HFFc6 (cell line): ENCODE measurements at places on chromosomes 7 and 10. TPM values are rescaled to one million over a fixed set of nuclear protein-coding genes. Genes with fewer than 3 reads are reported as not detected.

LIPF gene
- not detected in 3 replicates for total RNA-seq

MEOX2 gene
- not detected in 3 replicates for total RNA-seq

- H3K4me3 ChIP-seq: no peak overlapping the region
- no peak for DNase-seq
- H3K4me1 ChIP-seq: no peaks in the 10 kb centered on the region
- no peaks in the 10 kb centered on the region for H3K36me3 ChIP-seq
Measured at GRCh38 chr7:69640216-69640615, 41.9 kb downstream of the AUTS2 start.

GRCh38 chr7:99557940-99558305, 519 bp upstream of the ZNF655 start:
- peaks cover 45% of the 10 kb centered on the region for H3K4me1 ChIP-seq
- H3K27ac ChIP-seq: peak overlapping the region; percentile 96
- peaks cover 50% of the 10 kb centered on the region for H3K36me3 ChIP-seq
- peak overlapping the region; percentile 98 for H3K4me3 ChIP-seq
- no peak for DNase-seq

ABCA13 gene
- total RNA-seq: 0.06 to 0.08 TPM in 2 of 3 replicates, not detected in the other

CPED1 gene
- 82.0 to 96.5 TPM (median 90.5 TPM) in 3 replicates for total RNA-seq

TRIM73 gene
- 0.65 to 1.7 TPM (median 1.2 TPM) in 3 replicates for total RNA-seq

GRCh38 chr10:124020981-124021815, 72.2 kb downstream of the CHST15 start:
- no peak overlapping the region for H3K27ac ChIP-seq
- no peaks in the 10 kb centered on the region for H3K36me3 ChIP-seq
- H3K27me3 ChIP-seq: peaks cover 6% of the 10 kb centered on the region
- H3K4me1 ChIP-seq: no peaks in the 10 kb centered on the region; the same call in 1 of the 2 replicates

GRCh38 chr7:13069841-13070240, 382.4 kb downstream of the ARL4A start:
- no peak overlapping the region for H3K27ac ChIP-seq
- H3K4me1 ChIP-seq: no peaks in the 10 kb centered on the region
- H3K27me3 ChIP-seq: no peaks in the 10 kb centered on the region
- no peak for DNase-seq
- H3K4me3 ChIP-seq: no peak overlapping the region

GRCh38 chr7:130963339-130963738, 229.3 kb upstream of the KLF14 start:
- no peak overlapping the region for H3K4me3 ChIP-seq
- peaks cover 6% of the 10 kb centered on the region for H3K27me3 ChIP-seq
- H3K4me1 ChIP-seq: peaks cover 77% of the 10 kb centered on the region

DNA sequence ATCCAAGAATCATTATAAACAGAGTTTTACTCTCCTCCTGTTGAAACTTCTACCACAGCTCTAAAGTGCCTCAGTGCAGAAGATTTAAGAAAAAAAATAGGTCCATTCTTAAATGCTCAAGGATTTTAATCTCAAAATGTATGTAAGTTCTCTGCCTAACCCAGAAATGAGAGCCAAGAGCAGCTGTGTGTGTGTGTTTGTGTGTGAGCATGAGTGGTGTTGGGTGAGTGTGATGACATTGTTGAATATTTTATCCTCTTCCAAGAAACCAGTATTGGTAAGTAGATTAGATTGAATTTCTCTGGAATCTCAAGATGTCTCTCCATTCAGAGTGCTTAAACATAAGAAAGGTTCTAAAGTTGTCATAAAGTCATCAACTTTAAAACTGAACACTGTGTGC, 363.6 kb upstream of the NFE2L3 start:
- DNase-seq: no peak
- H3K4me1 ChIP-seq: no peaks in the 10 kb centered on the region
- H3K36me3 ChIP-seq: no peaks in the 10 kb centered on the region
- no peak overlapping the region for H3K27ac ChIP-seq

NPY gene
- total RNA-seq: not detected in 3 replicates

DNA sequence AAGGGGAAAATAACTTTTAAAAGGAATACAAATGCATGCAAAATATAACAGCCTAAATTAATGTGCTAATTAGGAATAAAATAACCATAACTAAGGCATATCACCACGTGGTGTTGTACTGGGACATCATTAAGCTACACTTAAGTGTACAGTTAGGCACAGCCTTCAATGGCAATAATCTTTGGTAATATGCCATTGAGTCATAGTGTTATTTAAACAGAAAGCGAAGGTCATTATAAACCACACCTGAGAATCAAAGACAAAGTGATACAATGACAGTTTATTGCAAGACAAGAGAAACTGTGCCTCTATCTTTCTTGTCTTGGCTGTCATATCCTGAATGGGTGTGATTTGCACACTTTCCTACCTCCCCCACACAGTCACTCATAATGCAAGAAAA, 30.5 kb upstream of the AUTS2 start:
- no peaks in the 10 kb centered on the region for H3K4me1 ChIP-seq
- no peaks in the 10 kb centered on the region for H3K27me3 ChIP-seq
- DNase-seq: no peak
- no peak overlapping the region for H3K27ac ChIP-seq
- H3K4me3 ChIP-seq: no peak overlapping the region
- no peaks in the 10 kb centered on the region for H3K36me3 ChIP-seq
